ENCODE measurements at places on chromosomes 12 and 14. TPM values are rescaled to one million over a fixed set of nuclear protein-coding genes. Genes with fewer than 3 reads are reported as not detected.

Gene GPR68
- total RNA-seq: 0.28 TPM

Gene PMEL
- total RNA-seq: 2.1 TPM

Gene KCNC2
- total RNA-seq: not detected

Gene COCH
- total RNA-seq: 5.8 TPM

- no peaks in the 10 kb centered on the region for H3K27me3 ChIP-seq
- no peak overlapping the region for H3K4me3 ChIP-seq
- DNase-seq: no peak
- H3K36me3 ChIP-seq: no peaks in the 10 kb centered on the region
- no peak overlapping the region for H3K27ac ChIP-seq
Observed at GRCh38 chr12:75666939-75667334, 155.5 kb upstream of the KRR1 start.

DNA sequence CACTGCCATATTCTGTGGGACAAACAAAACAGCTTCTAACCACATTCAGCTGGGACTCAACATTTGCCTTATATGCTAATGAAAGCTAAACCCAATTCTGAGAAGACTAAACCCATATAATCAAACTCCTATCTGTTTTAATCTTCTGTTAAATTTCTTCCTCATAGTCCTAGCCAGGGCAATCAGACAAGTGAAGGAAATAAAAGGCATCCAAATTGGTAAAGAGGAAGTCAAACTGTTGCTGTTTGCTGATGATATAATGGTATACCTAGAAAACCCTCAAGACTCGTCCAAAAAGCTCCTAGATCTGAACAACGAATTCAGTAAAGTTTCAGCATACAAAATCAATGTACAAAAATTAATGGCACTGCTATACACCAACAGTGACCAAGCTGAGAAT, 157.1 kb downstream of the PHLDA1 start:
- H3K4me3 ChIP-seq: no peak overlapping the region
- H3K27me3 ChIP-seq: no peaks in the 10 kb centered on the region
- no peak overlapping the region for H3K27ac ChIP-seq
- DNase-seq: no peak
- peaks cover 16% of the 10 kb centered on the region for H3K4me1 ChIP-seq

GRCh38 chr14:71236487-71236886, 329.2 kb downstream of the PCNX1 start:
- no peaks in the 10 kb centered on the region for H3K36me3 ChIP-seq
- H3K27me3 ChIP-seq: no peaks in the 10 kb centered on the region
- H3K4me3 ChIP-seq: no peak overlapping the region
- H3K27ac ChIP-seq: no peak overlapping the region

GRCh38 chr12:14884458-14884878, 1.2 kb downstream of the MGP start:
- H3K27me3 ChIP-seq: no peaks in the 10 kb centered on the region
- peak; percentile 94 for DNase-seq
- H3K4me1 ChIP-seq: peaks cover 13% of the 10 kb centered on the region
- no peak overlapping the region for H3K4me3 ChIP-seq
- peaks cover 12% of the 10 kb centered on the region for H3K36me3 ChIP-seq

DNA sequence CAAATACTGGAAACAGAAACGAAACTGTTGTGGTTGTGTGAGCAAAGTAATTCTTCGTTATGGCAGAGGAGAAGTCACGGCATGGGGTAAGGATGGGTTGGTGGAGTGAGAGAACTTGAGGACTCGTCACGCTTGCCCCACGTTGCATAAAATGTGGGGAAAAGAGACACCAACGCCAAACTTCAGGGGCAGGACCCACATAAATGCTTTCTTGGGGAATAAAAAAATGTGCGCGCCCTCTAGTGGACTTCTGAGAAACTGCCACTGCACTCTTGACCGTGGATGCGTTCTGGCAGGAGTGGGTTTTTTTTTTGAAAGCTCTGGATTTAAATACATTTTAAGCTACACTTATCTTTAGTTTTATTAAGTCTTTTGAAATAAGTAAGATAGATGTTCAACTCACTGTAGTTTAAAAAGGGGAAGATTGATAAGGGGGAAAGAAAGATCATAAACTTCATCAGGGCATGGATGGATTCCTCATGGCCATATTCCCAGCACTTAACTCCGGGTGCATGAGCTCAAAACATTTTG, 4.1 kb upstream of the IGF1 start:
- peak; percentile 39 for DNase-seq
- no peak overlapping the region for H3K4me3 ChIP-seq
- H3K27ac ChIP-seq: no peak overlapping the region
- no peaks in the 10 kb centered on the region for H3K36me3 ChIP-seq

- H3K27ac ChIP-seq: no peak overlapping the region
- no peak for DNase-seq
- H3K27me3 ChIP-seq: peaks cover 5% of the 10 kb centered on the region
- no peak overlapping the region for H3K4me3 ChIP-seq
- no peaks in the 10 kb centered on the region for H3K36me3 ChIP-seq
Observed at GRCh38 chr14:105141486-105142281, 26.9 kb downstream of the JAG2 start.

DNA sequence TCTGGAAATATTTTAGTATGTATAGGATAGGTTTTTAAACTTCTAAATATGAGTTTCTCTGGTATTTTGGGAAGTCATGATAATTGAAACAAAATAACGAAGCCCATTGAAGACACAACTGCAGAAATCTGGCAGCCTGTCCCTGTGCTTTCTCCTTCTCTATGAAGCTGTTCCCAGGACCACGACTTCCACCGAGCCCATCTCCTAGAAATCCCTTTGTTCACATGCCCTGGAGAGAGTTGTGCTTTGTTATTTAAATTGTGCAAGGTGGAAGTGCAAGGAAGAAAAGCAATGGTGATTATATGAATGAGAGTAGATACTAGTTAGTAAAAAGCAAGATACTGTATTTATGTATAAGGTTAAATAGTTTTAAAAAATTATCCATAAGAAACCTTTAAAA, 32.2 kb downstream of the STK38L start:
- no peak overlapping the region for H3K4me3 ChIP-seq
- no peaks in the 10 kb centered on the region for H3K27me3 ChIP-seq
- peaks cover 53% of the 10 kb centered on the region for H3K4me1 ChIP-seq
- no peak overlapping the region for H3K27ac ChIP-seq
- H3K36me3 ChIP-seq: no peaks in the 10 kb centered on the region

- H3K36me3 ChIP-seq: no peaks in the 10 kb centered on the region
- H3K27me3 ChIP-seq: no peaks in the 10 kb centered on the region
- peak; percentile 7 for DNase-seq
- H3K4me3 ChIP-seq: no peak overlapping the region
- no peaks in the 10 kb centered on the region for H3K4me1 ChIP-seq
- H3K27ac ChIP-seq: no peak overlapping the region
Observed at GRCh38 chr14:96631621-96632362, 129.6 kb downstream of the PAPOLA start.

GRCh38 chr14:77098529-77099353, 683 bp downstream of the CIPC start:
- peak overlapping the region; percentile 84 for H3K27ac ChIP-seq
- H3K36me3 ChIP-seq: no peaks in the 10 kb centered on the region
- H3K4me3 ChIP-seq: peak overlapping the region; percentile 58
- peaks cover 52% of the 10 kb centered on the region for H3K4me1 ChIP-seq
- DNase-seq: peak; percentile 66

DNA sequence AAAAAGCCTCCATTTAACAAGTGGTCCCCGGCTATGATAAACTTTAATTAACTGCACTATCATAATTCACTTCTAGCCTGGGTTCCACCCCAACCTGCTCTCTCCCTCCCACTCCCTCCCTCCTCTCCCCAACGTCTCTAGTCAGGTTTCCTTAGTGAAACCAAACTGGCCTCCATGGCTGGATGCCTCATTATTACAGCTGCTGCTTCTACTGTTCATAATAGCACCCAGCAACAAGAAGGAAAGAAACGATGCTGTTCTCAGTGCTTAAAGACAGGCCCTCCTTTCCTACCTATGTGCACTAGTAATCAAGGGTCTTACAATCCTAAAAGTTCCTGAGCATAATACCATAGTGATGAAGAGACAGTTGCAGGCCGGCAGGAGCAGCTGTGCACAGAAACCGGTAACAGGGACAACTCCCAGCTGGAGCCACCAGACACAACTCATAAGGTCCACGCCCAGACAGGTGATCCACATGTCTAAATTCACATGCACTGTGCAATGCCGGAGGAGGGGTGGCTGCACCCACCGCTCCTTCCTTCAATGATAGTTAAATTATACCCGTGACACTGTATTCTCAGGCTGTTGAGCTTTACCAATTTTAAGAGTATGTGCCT, 6.2 kb downstream of the IRF2BPL start:
- no peaks in the 10 kb centered on the region for H3K27me3 ChIP-seq
- H3K36me3 ChIP-seq: no peaks in the 10 kb centered on the region
- peak overlapping the region; percentile 100 for H3K27ac ChIP-seq
- H3K4me1 ChIP-seq: peaks cover 30% of the 10 kb centered on the region
- DNase-seq: peak; percentile 62
- H3K4me3 ChIP-seq: no peak overlapping the region

DNA sequence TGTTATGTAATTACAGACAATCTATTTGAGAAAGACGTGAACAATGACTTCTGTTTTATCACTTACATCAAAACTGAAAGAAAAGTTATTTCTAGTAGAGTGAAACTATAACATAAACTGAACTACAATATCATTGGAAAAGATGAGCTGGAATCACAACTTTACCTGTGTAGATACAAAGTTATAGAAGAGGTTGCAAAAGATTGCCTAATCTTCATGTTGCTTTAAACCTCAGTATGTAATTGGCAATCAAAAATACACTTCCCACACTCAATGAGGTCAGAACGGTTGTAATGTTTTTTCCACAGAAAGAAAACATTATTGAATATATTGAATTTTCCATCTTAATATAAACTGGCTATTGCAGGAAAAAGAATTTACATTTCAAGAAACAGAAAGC, 37.7 kb upstream of the GXYLT1 start:
- no peak overlapping the region for H3K4me3 ChIP-seq
- DNase-seq: no peak
- H3K36me3 ChIP-seq: no peaks in the 10 kb centered on the region
- no peaks in the 10 kb centered on the region for H3K4me1 ChIP-seq

- no peak for DNase-seq
- no peaks in the 10 kb centered on the region for H3K36me3 ChIP-seq
- no peak within 1 kb of the TSS for H3K4me3 ChIP-seq
- no peaks in the 10 kb centered on the region for H3K4me1 ChIP-seq
- peaks cover 46% of the 10 kb centered on the region for H3K27me3 ChIP-seq
Observed at GRCh38 chr12:111034083-111034885, 113.9 kb upstream of the MYL2 start.

DNA sequence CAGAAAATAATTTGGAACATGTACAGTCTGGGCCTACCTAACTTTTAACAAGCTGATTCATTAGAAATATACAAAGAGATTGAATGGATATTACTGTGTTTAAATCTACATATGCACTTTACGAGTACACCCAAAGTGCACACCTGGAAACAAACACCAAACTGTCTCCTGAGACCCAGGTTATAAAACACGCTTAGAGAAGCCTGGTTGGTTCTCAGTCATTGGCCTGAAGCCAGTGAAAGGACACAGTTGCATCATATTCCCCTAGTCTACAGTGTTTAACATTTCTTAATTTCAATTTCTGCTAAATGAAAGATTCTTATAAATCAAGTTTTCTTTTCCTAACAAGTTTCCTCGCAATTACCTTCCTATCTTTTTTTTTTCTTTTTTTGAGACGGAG, 209.5 kb downstream of the FBXL14 start:
- no peaks in the 10 kb centered on the region for H3K27me3 ChIP-seq
- no peaks in the 10 kb centered on the region for H3K4me1 ChIP-seq
- no peak overlapping the region for H3K27ac ChIP-seq
- no peaks in the 10 kb centered on the region for H3K36me3 ChIP-seq
- no peak overlapping the region for H3K4me3 ChIP-seq
- DNase-seq: no peak

- H3K36me3 ChIP-seq: no peaks in the 10 kb centered on the region
- peaks cover 13% of the 10 kb centered on the region for H3K27me3 ChIP-seq
- peak; percentile 63 for DNase-seq
- H3K4me1 ChIP-seq: no peaks in the 10 kb centered on the region
- no peak within 1 kb of the TSS for H3K4me3 ChIP-seq
Observed at GRCh38 chr12:52006726-52007157, at the start of gene TAMALIN. TAMALIN (plus strand) TSS chr12:52006946; CDS start chr12:52007020, 74 bp downstream.

DNA sequence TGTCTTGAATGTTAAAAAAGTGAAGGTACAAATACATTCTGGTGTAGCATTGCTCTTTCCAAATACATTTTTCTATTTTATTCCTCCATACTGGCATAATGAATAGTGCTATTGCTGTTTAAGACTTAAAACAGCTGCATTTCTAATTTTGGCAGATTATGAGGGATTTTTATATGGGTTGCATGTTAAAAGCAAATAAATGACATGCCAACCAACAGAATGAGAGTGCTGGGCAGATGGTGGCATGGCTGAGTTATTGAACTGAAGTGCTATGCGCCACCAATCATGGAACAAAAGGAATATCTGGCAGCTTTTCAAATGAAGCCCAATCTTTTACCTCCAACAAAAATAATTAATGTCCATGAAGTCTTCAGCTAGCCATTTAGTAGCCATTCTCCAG, 215.0 kb downstream of the PRKD1 start:
- no peaks in the 10 kb centered on the region for H3K27me3 ChIP-seq
- H3K4me3 ChIP-seq: no peak overlapping the region
- no peak for DNase-seq
- no peak overlapping the region for H3K27ac ChIP-seq

DNA sequence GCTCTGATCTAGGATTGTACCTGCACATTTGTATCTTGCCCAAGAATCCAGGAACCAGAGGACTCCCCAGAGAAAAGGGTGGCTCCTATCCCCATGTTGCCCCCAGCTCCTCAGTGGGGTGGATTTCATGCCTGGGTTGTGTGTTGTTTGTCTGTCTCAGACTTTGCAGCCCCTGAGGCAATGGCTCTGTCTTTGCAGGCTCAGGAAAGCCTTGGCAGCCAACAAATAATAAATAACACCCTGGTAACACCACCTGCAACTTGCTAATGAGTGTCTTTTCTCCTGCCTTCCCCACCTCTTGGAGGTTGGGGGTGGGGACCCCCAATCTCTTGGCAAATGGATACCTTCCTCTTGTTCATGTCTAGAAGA, 65.2 kb upstream of the CISTR start:
- no peak for DNase-seq
- H3K4me3 ChIP-seq: no peak overlapping the region
- no peak overlapping the region for H3K27ac ChIP-seq
- H3K36me3 ChIP-seq: no peaks in the 10 kb centered on the region
- H3K27me3 ChIP-seq: peaks cover 42% of the 10 kb centered on the region

DNA sequence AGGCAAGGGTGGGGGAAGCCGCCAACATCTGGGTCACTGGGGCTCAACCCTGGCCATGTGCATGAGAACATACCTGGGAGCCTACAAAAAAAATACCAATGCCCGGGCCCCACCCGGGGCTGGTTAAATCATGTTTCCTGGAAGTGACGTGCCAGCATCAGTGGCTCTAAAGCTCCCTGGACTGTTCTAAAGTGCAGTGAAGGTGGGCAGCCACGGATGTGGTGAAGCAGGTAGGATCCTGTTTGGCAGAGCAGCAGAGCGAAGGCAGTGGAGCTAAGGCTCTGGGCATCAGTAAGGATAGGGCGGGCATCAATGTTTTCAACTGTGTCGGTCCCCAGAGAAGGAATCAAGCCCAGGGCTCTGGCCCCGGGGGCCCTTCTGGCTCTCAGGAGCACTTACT, 525 bp upstream of the GPR68 start:
- peaks cover 1% of the 10 kb centered on the region for H3K4me1 ChIP-seq
- no peaks in the 10 kb centered on the region for H3K27me3 ChIP-seq
- no peak overlapping the region for H3K27ac ChIP-seq
- no peak for DNase-seq

- no peaks in the 10 kb centered on the region for H3K27me3 ChIP-seq
- H3K4me1 ChIP-seq: peaks cover 87% of the 10 kb centered on the region
- no peak overlapping the region for H3K4me3 ChIP-seq
- H3K27ac ChIP-seq: peak overlapping the region; percentile 97
Observed at GRCh38 chr12:120234643-120235368, 30.7 kb downstream of the PXN start.

Measured in adrenal gland (tissue), 19 donors.